ENCODE measurements at places on chromosomes 11 and 22.

GRCh38 chr11:122309262-122309925, 193.4 kb upstream of the BLID start:
- DNase-seq = no peak

GRCh38 chr11:83070044-83070701, 1.5 kb downstream of the RAB30 start:
- DNase-seq = no peak

GRCh38 chr11:118607401-118608359, at the start of gene PHLDB1:
Gene PHLDB1, plus strand, starts transcription at chr11:118607615. Its CDS starts 6,222 bp downstream, at chr11:118613837.
- DNase-seq = peak; percentile 61

GRCh38 chr11:47987781-47988180, 7.4 kb downstream of the PTPRJ start:
- no peak for DNase-seq

GRCh38 chr11:73047773-73048371, 94.2 kb downstream of the FCHSD2 start:
- no peak for DNase-seq

DNA sequence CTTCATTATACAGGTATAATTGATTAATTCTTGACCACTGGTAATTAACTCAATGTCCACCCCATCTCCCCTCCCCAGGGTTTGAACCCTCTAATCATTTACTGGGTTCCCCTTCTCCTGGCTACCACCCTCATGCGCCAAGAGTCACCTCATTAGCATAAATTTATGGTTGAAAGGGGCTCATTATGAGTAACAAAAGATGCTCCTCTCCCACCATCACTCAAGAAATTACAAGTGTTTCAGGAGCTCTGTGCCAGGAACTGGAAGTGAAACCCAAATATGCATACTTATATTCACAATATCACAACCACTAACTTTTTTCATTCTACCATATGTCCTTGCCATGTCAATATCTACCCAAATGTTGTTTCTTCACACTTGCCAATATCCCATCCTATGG, 7.8 kb upstream of the STIP1 start:
- DNase-seq = no peak

DNA sequence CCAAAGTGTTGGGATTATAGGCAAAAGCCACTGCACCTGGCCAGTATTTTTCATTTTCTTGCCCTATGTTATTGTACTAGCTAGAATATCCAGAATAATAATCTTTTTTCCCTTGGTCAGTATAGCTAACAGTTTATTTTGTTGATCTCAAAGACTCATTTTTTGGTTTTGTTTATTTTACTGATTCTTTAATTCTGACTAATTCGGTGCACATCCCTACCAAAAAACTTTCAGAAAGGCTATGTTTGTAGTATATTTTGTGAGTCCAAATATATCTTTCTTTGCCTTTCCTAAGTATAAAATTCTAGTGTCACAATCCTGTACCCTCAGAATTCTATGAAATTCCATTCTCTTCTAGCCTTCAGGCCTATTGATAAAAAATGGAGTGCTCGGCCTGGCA, 84.3 kb downstream of the PHF21A start:
- DNase-seq = no peak

GRCh38 chr11:1777737-1778136, 14.0 kb upstream of the CTSD start:
- no peak for DNase-seq

DNA sequence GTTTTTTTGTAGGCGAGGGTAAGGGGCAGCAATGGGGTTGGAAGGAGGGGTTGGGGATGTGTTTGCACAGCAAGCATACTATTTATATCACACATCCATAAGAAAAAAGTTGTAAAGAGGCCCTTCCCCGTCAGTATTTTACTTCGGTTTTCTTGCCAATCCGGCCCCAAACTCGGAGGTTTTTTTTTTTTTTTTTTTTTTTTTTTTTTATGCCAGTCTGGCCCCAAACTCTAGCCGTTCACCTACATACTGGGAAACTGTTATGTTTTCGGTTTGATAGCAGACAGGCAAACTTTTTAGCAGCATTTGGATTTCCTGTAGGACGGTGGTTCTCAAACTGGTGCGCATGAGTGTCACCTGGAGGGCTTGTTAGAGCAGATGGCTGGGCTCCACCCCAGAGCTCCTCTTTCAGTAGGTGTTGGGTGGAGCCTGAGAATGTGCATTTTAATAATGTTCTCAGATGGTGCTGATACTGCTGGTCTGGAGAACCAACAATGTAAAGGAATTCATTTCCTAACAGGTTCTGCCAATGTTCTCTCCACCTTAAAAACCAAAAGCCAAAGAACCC, 76.5 kb upstream of the ZBED5 start:
- DNase-seq = no peak

- peak; percentile 10 for DNase-seq
These were observed 76.9 kb downstream of the DKK3 start for GRCh38 chr11:11931461-11932055.

DNA sequence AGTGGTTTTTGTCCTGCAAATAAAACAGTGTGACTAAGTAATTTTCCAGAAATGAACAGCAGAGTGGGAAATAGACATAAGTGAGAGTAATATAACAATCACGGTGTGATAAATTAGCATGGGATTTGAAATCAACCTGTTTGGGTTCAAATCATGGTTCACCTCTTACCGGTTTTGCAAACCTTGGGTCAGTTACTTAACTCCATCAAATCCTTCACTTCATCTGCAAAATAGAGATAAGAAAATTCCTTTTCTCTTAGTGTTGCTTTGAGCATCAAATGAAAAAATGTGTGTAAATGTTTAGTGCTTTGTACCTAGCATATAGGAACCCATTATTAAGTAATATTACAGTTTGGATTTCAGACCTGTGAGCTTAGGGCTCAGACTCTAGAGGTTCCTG, 152.2 kb downstream of the TEAD1 start:
- DNase-seq = no peak

GRCh38 chr11:76443268-76443980, 1.4 kb upstream of the EMSY start:
- DNase-seq = no peak

GRCh38 chr22:43928468-43928867, 4.9 kb downstream of the PNPLA3 start:
- DNase-seq = no peak

- DNase-seq = no peak
These were observed 63.4 kb downstream of the IGLL5 start for GRCh38 chr22:22951035-22951434.

Measured in activated CD4-positive, alpha-beta T cell treated with anti-CD3 and anti-CD28 coated beads for 36 hours (primary cell).